Adrenal gland (tissue), 19 donors: ENCODE measurements at places on chromosomes 13 and 19. TPM values are rescaled to one million over a fixed set of nuclear protein-coding genes. Genes with fewer than 3 reads are reported as not detected.
A peak's percentile ranks its signal among the peaks of the same experiment; 100 is the strongest.

The ZNF154 gene
- 2.3 TPM for total RNA-seq

The PTH2 gene
- total RNA-seq: not detected

The CATSPERD gene
- total RNA-seq: not detected

The PGLYRP2 gene
- not detected for total RNA-seq

The CGB2 gene
- total RNA-seq: not detected

The RETN gene
- total RNA-seq: 3.9 TPM

The POU4F1 gene
- not detected for total RNA-seq

The SLITRK5 gene
- 0.14 TPM for total RNA-seq

- H3K4me3 ChIP-seq: no peak overlapping the region
- H3K36me3 ChIP-seq: no peaks in the 10 kb centered on the region
- H3K27ac ChIP-seq: no peak overlapping the region
- DNase-seq: no peak
- no peaks in the 10 kb centered on the region for H3K27me3 ChIP-seq
Observed at GRCh38 chr13:95650696-95651095, 6.2 kb upstream of the DZIP1 start.

DNA sequence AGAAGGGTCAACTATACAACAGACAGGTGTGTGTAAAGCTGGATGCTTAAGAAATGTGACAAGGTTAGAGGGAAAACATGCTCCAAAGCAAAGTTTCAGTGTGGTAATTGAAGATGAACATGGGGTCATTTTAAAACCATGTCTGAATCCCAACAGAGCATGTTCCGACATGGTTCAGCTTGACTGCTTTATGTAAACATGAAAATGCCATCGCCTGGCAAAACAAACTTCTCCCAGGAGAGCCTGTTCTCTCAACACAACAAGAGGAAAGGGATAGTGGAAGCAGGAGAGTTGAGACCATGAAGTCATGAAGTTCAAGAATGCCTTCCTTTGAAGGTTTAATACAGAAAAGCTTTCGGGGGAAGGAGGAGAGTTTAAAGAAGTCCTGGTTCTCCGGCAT is 85.8 kb downstream of the EPSTI1 start:
- H3K27ac ChIP-seq: no peak overlapping the region
- H3K4me3 ChIP-seq: no peak overlapping the region
- no peaks in the 10 kb centered on the region for H3K36me3 ChIP-seq
- H3K4me1 ChIP-seq: no peaks in the 10 kb centered on the region
- H3K27me3 ChIP-seq: no peaks in the 10 kb centered on the region

- no peaks in the 10 kb centered on the region for H3K36me3 ChIP-seq
- H3K4me3 ChIP-seq: no peak overlapping the region
- no peak overlapping the region for H3K27ac ChIP-seq
- H3K27me3 ChIP-seq: no peaks in the 10 kb centered on the region
- H3K4me1 ChIP-seq: no peaks in the 10 kb centered on the region
Observed at GRCh38 chr19:15149737-15150136, 42.5 kb downstream of the SYDE1 start.

DNA sequence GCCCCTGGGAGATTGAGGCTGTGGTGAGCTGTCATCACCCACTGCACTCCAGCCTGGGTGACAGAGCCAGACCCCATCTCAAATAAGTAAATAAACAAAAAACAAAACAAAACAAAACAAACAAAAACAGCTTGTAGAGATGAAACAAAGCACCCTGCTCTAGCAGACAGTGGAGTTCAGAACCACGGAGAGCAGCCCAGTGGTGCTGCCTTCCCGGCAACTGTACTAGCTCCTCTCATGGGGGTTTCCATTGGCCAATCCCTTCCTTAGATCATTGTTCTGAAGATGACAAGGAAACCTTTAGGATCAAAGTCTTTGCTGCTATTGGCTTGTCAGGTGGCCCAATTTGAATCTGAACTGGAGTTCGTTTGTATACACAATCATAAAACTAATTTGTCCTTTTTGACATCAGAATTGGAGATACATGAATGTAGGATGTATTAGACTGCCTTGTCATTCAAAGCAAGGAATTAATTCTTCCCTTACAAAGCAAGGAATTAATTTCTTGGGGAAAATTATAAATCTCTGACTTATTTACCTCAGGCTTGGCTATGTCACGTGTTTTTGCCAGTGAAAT is 19.7 kb upstream of the SYCN start:
- H3K4me1 ChIP-seq: no peaks in the 10 kb centered on the region
- no peaks in the 10 kb centered on the region for H3K27me3 ChIP-seq
- H3K27ac ChIP-seq: no peak overlapping the region
- H3K36me3 ChIP-seq: no peaks in the 10 kb centered on the region
- H3K4me3 ChIP-seq: no peak overlapping the region

DNA sequence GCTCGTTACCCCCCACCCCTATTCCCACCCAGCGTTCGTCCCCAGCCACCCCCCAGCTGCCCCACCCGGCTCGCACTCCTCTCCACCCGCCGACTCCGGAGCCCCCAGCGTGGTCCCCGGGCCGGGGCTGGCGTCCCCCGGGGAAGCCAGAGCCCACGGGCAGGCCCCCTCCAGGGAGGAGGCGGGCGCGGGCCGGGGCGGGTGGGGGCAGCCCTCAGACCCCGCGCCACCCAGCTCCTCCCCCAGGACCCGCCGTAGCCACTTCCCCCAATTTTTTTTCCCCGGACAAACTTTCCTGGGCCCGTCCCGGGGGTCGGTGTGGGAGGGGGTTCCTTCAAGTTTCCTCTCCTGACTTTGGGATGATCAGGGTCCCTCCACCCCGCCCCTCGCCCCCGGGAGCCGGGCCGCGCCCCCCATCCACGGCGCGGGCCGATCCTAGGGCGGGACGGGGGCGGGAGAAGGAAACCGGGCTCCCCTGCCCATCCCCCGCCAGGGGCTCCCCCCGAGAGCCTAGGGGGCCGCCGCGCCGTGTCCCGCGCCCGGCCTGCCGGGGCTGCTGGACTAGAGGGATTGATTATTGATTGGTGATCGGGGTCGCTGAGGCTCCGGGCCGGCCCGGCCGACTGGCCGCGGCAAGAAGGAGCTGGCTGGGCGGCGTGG is 927 bp upstream of the TSHZ3 start:
- H3K4me1 ChIP-seq: peaks cover 27% of the 10 kb centered on the region
- H3K27ac ChIP-seq: peak overlapping the region; percentile 77
- peak overlapping the region; percentile 56 for H3K4me3 ChIP-seq
- DNase-seq: no peak

GRCh38 chr19:21463449-21464105 is 41.8 kb upstream of the ZNF429 start:
- H3K4me3 ChIP-seq: no peak overlapping the region
- no peaks in the 10 kb centered on the region for H3K4me1 ChIP-seq
- H3K27me3 ChIP-seq: no peaks in the 10 kb centered on the region

GRCh38 chr19:56113074-56113632 is 7.9 kb downstream of the ZNF787 start:
- no peak for DNase-seq
- peak overlapping the region; percentile 84 for H3K27ac ChIP-seq
- H3K4me3 ChIP-seq: no peak overlapping the region
- no peaks in the 10 kb centered on the region for H3K27me3 ChIP-seq

DNA sequence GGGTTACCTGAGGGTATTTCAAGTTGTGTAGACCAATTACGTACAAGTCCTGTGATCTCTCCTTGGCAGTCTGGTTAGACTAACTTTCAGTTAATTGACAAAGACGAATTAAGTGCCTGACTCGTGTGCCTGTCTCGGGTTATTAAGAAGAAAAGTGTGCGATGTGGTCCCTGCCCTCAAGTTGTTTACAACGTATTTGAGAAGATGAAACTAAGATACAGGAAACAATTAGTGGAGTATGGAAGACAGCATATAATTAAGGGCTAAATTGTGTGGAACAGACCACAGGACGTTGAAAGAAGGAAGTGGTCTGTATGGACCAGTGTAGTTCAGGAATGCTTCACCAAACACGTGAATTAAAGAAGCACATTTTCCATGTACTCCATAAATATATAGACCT is 49.2 kb downstream of the KLF5 start:
- no peak overlapping the region for H3K4me3 ChIP-seq
- H3K27me3 ChIP-seq: no peaks in the 10 kb centered on the region
- no peaks in the 10 kb centered on the region for H3K4me1 ChIP-seq
- no peaks in the 10 kb centered on the region for H3K36me3 ChIP-seq

GRCh38 chr13:41746259-41746658 is 214.7 kb downstream of the VWA8 start:
- H3K4me3 ChIP-seq: no peak overlapping the region
- H3K27ac ChIP-seq: no peak overlapping the region
- H3K27me3 ChIP-seq: no peaks in the 10 kb centered on the region
- H3K4me1 ChIP-seq: no peaks in the 10 kb centered on the region
- DNase-seq: no peak
- no peaks in the 10 kb centered on the region for H3K36me3 ChIP-seq

DNA sequence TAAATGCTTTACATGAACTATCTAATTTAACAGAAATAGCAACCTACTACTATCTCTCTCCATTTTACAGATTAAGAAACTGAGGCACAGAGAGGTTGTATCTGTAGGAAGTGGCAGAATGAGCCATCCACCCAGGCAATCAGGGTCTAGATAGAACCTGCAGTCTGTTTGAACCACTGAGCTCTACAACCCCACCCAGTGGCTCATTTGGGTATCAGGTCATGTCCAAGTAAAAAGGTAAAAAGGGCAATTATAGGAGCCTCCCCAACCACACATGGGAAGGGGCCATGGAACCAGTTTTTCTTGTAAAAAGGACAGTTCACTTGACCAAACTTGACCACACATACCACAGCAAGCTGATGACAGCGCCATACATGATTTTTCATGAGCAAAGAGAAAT is 92.9 kb upstream of the SGCG start:
- no peaks in the 10 kb centered on the region for H3K27me3 ChIP-seq
- H3K36me3 ChIP-seq: no peaks in the 10 kb centered on the region
- no peak for DNase-seq
- no peaks in the 10 kb centered on the region for H3K4me1 ChIP-seq
- H3K4me3 ChIP-seq: no peak overlapping the region

DNA sequence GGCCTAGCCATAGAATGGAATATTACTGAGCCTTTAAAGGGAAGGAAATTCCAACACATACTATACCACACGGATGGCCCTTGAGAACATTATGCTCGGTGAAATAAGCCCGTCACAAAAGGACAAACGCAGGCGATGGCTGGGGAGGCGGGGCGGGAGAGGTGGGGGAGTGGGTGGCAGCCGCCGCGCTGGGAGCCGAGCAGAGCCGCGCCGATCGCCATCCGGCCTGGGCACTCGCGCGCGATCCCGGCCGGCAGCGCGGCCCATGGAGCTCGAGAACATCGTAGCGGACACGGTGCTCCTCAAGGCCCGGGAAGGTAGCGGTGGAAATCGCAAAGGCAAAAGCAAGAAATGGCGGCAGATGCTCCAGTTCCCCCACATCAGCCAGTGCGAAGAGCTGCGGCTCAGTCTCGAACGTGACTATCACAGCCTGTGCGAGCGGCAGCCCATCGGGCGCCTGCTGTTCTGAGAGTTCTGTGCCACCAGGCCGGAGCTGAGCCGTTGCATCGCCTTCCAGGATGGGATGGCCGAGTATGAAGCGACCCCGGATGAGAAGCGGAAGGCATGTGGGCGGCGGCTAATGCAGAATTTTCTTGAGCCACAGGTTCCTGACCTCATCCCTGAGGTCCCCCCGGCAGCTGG is 140.1 kb downstream of the ZDHHC20 start:
- DNase-seq: no peak
- no peak overlapping the region for H3K27ac ChIP-seq
- no peak overlapping the region for H3K4me3 ChIP-seq
- H3K4me1 ChIP-seq: no peaks in the 10 kb centered on the region
- no peaks in the 10 kb centered on the region for H3K36me3 ChIP-seq
- no peaks in the 10 kb centered on the region for H3K27me3 ChIP-seq

DNA sequence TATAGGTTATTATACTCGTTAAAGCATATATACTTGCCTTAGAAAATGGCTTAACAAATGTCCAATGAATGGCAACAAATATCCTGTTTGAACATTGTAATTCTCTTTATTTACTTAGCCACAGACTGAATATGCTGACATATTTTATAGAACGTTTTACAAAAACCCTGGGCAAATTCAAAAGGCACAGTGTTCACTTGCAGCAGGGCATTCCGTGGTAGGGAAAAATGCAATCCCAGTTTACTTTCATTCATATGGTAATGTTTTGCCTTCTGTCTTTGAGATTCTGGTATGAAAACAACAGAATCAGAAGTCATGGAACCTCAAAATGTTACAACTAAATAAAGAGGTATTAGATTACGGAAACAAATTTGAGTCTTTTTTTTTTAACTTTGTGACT is 56.2 kb upstream of the MYCBP2 start:
- no peaks in the 10 kb centered on the region for H3K27me3 ChIP-seq
- H3K4me3 ChIP-seq: no peak overlapping the region
- no peaks in the 10 kb centered on the region for H3K36me3 ChIP-seq
- H3K27ac ChIP-seq: no peak overlapping the region
- DNase-seq: no peak

GRCh38 chr19:48656840-48657474 is 11.0 kb upstream of the CA11 start:
- H3K27ac ChIP-seq: no peak overlapping the region
- no peak for DNase-seq
- no peaks in the 10 kb centered on the region for H3K4me1 ChIP-seq
- no peaks in the 10 kb centered on the region for H3K36me3 ChIP-seq

DNA sequence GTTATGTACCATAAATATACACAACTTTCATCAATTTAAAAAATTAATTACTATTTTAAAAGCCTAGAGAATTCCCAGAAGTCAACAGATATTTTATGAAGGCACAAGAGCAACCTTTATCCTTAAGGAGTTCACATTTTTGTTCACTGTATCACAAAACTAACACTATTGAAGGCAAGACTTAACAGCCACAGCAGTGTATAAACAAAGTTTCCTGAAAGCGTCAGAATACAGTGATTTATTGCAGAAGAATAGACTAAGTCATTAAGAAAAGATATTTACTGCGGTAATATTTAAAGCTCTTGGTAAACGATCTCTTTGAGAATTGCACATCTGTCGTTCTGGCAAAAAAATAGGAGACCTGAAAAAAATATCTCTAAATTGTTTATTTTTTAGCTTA is 419.3 kb upstream of the NBEA start:
- no peak overlapping the region for H3K4me3 ChIP-seq
- no peaks in the 10 kb centered on the region for H3K27me3 ChIP-seq
- DNase-seq: no peak
- no peak overlapping the region for H3K27ac ChIP-seq

GRCh38 chr19:49398001-49398615 is 10.1 kb downstream of the KASH5 start:
- H3K4me3 ChIP-seq: no peak overlapping the region
- no peaks in the 10 kb centered on the region for H3K36me3 ChIP-seq
- peaks cover 2% of the 10 kb centered on the region for H3K27me3 ChIP-seq
- DNase-seq: no peak
- H3K4me1 ChIP-seq: no peaks in the 10 kb centered on the region

- H3K27me3 ChIP-seq: no peaks in the 10 kb centered on the region
- no peaks in the 10 kb centered on the region for H3K36me3 ChIP-seq
- DNase-seq: no peak
- H3K4me1 ChIP-seq: no peaks in the 10 kb centered on the region
- no peak overlapping the region for H3K4me3 ChIP-seq
Observed at GRCh38 chr13:44093607-44094564, 214.2 kb downstream of the LACC1 start.

- DNase-seq: no peak
- no peak overlapping the region for H3K27ac ChIP-seq
- H3K36me3 ChIP-seq: no peaks in the 10 kb centered on the region
Observed at GRCh38 chr13:98664047-98664446, 87.1 kb upstream of the STK24 start.
